Renal cortex interstitium (tissue), 15 donors: ENCODE measurements at places on chromosomes 7 and 10.
A peak's percentile ranks its signal among the peaks of the same experiment; 100 is the strongest.

- DNase-seq: peak; percentile 40
These were observed 44.3 kb downstream of the PFKP start for GRCh38 chr10:3111621-3112163.

DNA sequence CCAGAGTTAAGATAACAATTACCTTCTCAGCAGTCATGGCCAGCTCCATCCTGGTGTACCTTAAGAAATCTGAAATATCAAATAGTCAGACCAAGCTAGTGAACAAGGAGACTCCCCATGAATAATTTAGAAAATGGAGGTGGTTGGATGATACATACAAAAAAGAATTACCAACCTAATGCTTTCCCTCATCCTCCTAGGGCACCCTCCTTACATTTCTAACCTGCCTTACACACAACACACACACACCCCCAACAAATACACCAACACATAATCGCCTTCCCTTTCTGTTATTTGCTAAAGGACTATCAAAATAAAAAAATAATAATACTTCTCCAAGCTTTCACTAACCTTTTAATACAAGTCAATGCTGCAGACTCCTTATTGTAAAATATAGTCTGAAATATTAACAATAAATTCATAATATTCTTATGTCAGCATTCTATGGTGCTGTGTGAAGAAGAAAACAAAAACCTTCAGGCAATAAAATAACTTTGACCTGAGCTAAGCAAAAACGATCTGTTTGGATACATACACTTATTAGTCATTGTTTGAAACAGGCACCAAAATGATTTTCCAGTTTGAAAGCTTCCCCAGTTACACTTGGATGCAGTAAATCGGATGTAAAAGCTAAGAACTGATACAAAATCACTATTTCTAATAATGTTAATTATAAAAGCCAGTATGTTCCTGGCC lies 3.4 kb downstream of the TWIST1 start:
- no peak for DNase-seq

- DNase-seq: no peak
These were observed 43.1 kb upstream of the TMEM273 start for GRCh38 chr10:49231086-49231820.

GRCh38 chr10:49527061-49527460 lies 11.9 kb downstream of the ERCC6 start:
- DNase-seq: no peak

- DNase-seq: no peak
These were observed 39.0 kb downstream of the ZMIZ1 start for GRCh38 chr10:79107736-79108264.

- no peak for DNase-seq
These were observed 19.3 kb upstream of the FAM13C start for GRCh38 chr10:59381687-59382086.

DNA sequence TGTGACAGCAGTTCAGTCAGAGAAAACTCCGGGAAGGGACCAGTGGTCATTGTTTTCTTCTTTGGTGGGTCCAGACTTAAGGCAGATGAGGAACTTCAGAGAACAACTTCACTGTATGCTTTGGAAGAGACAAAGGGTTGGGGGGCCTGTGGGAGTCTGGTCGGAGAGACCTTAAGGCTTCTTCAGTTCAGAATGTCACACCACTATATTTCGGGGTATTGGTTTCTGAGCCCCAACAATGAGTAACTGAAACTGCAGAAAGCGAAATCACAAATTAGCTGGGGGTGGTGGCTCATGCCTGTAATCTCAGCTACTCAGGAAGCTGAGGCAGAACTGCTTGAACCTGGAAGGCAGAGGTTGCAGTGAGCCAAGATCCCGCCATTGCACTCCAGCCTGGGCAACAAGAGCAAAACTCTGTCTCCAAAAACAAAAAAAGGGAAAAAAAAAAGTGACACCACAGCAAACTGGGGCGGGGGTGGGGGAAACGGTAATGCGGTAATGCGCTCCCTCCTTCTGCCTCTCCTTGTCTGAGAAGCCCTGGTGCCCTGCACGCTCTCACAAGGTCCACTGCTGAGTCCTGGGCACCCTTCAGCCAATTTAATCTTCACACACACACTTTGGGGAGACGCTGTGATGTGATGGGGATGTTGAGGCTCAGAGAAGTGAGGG lies 2.2 kb upstream of the ADIRF start:
- DNase-seq: no peak

- no peak for DNase-seq
These were observed 105.4 kb downstream of the ITIH5 start for GRCh38 chr10:7561216-7561893.

- no peak for DNase-seq
These were observed 17.7 kb downstream of the GIMAP5 start for GRCh38 chr7:150754951-150755350.

DNA sequence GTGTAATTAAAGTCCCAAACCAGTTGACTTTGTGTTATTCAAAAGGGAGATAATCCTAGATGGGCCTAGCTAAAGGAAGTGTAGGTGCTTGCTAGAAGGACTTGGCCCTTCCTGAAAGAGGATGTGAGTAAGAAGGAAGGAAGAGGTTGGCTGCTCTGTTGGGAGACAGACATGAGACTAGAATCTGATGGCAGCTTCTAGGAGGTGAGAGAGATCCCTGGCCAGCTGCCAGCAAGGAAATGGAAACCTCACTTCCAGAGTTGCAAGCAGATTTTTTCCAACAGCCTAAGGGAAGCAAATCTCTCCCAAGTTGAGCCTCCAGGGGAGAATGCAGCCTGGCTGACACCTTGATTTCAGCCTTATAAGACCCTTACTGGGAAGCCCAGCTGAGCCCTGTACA lies 368.4 kb upstream of the ZMIZ1 start:
- no peak for DNase-seq
